ENCODE measurements at places on chromosomes 16 and 17.

- DNase-seq: no peak
Measured at GRCh38 chr17:8696906-8697305, 47.7 kb downstream of the CCDC42 start.

GRCh38 chr17:18191967-18192366 lies 8.3 kb downstream of the ALKBH5 start:
- no peak for DNase-seq

DNA sequence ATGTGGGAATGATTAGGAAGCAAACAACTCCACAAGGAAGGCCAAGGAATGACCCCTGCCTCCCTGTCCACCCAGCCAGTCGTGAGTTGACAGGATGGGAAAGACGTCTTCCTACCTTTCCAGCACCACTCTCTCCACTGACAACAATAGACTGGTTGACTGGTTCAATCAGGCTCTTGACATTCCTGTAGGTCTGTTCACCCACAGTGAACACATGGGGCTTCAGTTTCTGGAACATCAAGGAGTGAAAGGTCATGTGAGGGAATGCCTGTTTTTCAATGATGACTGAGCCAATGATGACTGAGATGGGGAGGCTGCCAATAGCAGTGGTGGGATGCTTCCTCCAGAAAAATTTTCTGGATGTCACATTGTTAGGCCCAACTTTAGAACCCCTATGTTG lies 9.6 kb downstream of the MYO19 start:
- DNase-seq: no peak

DNA sequence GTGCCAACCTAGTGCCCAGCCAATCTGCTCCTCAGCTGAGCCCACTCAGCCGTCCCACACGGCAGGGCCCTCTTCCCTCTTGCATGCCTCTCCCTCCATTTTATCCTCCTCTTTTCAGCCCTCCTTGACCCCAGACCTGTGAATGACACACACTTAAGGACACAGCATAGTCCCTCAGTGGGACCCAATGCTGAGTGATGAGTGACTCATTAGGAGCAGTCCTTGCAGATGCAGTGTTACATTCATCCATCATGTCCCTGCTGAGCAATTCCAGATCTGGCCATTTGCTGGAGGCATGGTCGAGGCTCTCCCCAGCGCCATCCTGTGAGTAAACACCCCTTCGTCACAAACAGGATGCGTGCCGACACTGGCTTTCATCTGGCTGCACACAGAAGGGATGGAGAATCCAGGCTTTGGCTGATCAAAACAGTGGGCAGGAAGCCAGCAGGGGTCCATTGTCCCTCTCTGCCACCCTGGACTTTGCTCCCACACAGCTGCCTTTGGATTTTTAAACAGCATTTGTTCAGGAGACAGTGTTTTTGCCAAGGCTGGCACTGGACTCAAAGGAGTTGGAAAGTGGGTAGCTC lies 122.6 kb downstream of the AXIN2 start:
- DNase-seq: peak; percentile 19
